CD4-positive, alpha-beta T cell treated with Interferon alpha-2 for 1 hour (primary cell): ENCODE measurements at places on chromosomes 7 and 10.

DNA sequence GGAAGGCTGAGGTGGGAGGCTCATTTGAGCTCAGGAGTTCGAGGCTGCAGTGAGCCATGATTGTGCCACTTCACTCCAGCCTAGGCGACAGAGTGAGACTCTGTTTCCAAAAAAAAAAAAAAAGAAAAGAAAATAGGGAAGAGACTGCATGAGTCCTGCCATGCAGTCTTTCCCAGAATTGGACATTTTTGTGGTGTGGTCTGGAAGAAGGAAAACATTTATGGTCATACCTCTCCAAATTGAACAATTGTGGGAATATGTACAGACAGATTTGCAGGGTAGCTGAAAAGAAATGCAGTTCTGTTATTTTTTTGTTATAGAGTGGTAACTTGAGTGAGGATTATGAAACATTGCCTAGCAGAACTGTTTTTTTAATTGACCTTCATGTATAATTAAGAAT, 198.1 kb downstream of the AUTS2 start:
- DNase-seq = no peak

- DNase-seq = no peak
Measured at GRCh38 chr10:89080660-89081059, 90.1 kb downstream of the FAS start.

- DNase-seq = no peak
Measured at GRCh38 chr10:71584902-71585563, 134.5 kb downstream of the C10orf105 start.

- DNase-seq = no peak
Measured at GRCh38 chr10:128377988-128378387, 251.8 kb upstream of the MKI67 start.

DNA sequence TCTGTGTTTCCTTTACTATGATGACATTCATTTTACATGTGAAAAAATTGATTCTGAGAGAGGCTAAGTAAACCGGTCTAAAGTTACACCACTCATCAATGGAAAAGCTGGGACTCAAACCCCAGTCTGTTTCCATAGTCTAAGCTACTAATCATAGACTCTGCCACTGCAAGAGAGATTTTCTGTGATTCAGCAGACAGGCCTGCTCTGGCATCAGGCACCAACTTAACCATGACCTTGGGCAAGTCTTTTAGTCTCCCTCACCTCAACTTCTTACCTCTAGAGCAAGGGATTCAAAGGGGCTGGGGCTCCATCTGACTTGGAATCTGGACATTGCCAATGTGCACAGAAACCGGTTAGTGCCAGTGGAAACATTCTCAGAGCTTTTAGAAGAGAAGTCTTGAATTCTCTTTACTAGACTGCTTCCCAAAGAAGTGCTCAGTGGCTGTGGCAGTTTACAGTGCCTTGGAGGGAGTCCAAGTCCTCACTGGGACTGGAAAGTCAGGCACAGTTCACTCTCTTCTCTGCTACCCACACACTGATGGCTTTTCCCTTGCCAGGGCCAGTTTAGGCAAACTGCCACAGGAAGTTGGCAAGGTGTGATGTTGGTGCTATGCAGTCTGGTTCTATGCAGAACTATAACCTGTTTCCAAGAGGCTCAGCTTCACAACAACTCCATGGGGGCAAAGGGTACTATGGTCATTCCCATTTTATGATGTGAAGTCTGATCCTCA, 4.5 kb upstream of the BLNK start:
- DNase-seq = no peak

DNA sequence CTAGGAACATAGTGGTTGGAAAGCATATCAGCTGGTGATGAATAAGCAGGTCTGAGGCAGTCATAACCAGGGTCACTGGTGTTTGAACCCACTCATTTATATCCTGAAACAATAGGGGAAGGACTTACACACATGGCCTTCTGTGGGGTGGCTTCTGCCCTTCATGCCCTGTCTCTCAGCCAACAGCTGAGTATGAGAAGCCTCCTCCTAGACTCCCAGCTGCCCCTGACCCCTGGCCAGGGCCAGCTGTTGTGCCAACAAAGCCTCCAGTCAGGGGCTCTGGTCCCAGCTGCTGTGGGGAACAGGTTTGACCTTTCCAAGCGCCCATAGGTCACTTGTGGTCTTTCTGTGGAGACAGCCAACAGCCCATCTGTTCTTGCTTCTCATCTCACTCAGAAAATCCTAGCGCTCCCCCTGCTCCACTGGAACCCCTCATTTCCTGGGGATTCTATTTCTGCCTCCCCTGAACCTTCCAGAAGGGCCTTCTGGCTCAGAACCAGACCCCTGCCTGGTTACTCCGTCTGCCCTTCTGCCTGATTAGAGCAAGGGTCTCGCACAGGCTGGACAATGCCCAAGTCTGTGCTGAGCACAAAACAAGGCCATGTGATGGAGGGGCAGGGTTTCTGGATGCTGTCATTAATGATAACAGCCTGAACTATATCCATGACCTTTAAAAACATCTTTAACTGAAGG, 9.7 kb upstream of the PURB start:
- DNase-seq = no peak
